ENCODE measurements at places on chromosomes 7 and 10. TPM values are rescaled to one million over a fixed set of nuclear protein-coding genes. Genes with fewer than 3 reads are reported as not detected.

LBX1 gene
- under 0.01 TPM for total RNA-seq

CYP26C1 gene
- under 0.01 TPM for total RNA-seq

DNA sequence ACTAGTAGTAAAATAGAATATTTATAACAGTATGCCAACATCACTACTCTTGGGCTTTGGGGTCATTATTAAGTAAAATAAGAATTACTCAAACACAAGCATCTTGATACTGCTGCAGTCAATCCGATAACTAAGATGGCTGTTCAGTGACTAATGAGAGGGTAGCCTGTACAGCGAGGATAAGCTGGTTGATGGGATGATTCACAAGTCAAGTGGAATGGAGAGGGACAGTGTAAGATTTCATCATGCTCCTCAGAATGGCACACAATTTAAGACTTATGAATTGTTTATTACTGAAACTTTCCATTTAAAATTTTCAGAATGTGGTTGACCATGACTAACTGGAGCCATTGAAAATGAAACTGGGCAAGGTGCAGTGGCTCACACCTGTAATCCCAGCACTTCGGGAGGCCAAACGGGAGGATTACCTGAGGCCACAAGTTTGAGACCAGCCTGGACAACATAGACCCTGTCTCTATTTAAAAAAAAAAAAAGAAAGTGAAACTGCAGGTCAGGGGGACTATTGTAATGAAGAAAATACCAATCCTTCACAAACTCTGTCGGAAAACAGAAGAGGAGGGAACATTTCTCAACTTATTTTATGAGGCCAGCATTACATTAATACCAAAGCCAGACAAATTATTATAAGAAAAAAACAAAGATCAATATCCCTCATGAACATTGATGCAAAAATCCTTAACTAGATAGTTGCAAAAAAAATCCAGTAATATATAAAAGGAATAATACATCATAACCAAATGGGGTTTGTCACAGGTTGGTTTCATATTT lies 11.2 kb downstream of the AVL9 start:
- DNase-seq, result peak; percentile 86

DNA sequence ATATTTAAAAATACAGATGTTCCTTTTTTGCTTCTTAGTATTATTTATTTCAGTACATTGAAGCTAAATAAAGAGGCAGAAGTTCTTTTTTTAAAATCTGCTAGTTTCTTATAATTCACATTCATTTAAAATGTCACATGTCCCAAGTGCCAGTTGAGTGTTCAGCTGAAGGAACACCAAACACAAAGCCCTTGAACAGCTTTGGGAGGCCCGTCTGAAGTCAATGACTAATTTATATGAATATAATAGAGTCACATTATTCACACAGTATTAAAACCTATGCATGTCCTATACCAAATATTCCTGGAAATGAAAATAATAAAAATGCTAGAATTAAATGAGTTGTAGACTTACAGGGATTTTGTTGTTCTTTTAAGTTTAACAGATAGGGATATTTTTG lies 70.3 kb downstream of the GNAI1 start:
- no peak for DNase-seq

GRCh38 chr7:157904866-157905570 lies 568.2 kb downstream of the DNAJB6 start:
- no peak for DNase-seq
